ENCODE measurements at places on chromosomes 2 and 18.

DNA sequence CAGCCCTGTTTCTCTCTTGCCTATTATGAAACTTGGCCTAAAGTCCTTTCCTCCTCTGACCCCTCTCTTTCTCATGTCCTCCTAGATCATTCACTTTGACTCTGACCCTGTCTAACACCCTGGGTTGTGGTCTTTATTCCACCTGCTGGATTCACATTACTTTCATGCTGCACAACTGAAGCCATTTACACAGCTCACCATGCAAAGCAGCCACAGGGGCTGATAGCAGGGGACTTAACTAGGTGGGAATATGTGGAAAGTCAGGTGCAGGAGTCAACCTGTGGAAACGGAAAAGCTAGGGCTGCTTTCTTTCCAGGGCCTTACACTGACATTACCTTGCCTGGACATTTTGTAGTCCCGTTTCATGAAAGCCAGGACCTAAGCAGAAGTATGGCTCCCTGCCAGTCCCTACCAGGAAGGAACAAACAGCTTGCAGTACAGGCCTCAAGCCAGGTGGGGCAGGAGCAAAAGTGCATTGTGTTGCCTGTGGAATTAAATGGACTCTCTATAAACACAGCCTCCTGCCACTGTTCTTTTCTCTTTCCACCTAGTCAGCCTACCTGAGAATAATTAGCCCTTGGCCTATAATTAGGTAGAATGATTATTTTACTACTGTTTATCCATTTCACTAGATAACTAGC lies 11.8 kb downstream of the MAPRE3 start:
- no peak for DNase-seq

DNA sequence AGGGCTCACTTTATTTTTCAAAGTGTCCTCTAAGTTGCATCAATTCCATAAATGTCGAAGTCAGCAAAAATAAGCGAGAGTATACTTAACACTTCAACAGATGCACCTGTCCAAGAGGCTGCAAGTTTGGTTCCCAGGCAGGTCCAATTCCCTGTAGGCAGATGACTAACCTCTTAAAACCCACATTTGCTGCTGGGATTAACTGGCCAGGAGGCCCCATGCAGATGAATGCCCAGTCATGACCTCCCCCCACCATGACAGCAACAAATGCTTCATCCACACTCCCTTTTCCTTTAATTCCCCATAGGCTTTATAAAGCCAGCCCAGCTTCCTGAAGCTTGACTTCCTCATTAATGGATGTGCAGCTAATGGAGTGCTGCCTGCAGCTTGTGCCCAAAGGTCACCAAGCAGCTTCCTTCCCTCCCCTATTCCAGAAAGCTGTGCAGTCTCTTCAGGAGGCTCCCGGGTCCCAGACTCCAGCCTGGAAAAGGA lies 35.7 kb downstream of the REEP1 start:
- DNase-seq = no peak

DNA sequence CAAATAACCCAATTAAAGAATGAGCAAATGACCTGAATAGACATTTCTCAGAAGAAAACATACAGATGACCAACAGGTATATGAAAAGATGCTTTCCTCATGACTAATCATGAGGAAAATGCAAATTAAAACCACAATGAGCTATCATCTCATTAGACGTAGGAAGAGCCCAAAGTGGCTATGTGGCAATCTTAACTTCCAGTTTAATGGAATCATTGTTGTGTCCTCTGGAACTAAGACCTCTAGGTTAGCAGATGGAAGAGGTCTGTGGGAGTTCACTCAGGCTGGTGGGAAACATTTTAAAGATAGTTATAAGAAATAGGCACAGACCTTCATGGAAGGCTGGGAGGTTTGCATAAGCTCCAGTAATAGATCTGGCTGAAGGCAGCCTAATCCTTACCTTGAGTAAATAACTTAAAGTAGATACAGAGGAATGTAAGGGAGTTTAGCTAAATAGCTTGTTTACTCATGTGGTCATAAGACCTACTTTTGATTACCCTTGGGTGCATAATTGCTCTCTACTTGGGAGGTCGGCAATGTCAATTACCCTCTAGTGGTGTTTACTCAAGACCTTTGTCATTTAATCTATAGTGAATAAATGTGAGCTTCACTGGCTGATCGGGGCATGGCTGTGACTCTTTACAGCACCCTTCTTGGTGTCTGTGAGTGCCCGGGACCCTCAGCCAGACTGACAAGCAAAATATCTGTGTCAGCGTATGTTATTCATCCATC lies 119.0 kb downstream of the GULP1 start:
- no peak for DNase-seq

- DNase-seq = no peak
Observed at GRCh38 chr2:96471772-96472171, 33.4 kb downstream of the NEURL3 start.

DNA sequence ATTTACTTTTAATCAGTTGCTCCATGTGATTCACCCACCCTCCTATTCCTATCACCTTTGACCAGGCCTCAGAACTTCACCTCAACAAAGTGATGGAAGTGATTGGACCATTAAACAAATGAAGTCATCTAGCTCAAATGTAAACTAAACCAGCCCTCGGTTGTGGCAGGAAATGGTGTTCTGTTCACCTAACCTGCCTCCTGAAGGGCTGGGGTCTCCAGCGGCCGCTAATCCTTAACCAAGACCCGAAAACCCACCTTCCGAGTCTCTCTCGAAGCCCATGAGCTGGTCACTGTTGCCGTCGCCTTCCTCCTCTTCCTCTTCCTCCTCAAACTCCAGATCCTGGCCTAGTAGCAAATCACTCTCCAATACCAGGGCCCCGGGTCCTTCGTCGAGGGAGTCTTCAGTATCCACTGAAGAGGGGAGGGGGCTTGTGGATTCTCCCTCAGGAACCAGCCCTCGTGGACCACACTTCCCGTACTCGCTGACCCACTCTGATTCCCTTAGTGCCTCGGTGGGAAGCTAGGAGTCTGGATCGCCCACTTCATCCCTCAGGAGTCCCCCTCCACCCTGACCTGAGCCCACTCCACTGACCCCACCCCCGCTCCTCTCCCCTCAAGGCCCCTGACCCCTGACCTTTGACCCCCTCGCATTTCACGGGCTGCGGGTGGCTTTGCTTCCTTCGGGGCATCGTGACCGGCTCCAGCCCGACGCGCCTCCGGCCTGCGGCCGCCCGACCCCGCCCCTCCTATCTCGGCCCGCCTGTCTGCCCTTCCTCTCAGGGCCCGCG lies 503 bp downstream of the ZNF513 start:
- no peak for DNase-seq

Data from thymus (tissue), 14 donors.